ENCODE measurements at places on chromosomes 11 and 22. TPM values are rescaled to one million over a fixed set of nuclear protein-coding genes. Genes with fewer than 3 reads are reported as not detected.

FAM111B gene
- polyA plus RNA-seq, result 0.05 TPM

PATE4 gene
- not detected for polyA plus RNA-seq

OR6A2 gene
- polyA plus RNA-seq, result not detected

POU2AF2 gene
- not detected for polyA plus RNA-seq

LRRC32 gene
- 72.1 TPM for polyA plus RNA-seq

DNA sequence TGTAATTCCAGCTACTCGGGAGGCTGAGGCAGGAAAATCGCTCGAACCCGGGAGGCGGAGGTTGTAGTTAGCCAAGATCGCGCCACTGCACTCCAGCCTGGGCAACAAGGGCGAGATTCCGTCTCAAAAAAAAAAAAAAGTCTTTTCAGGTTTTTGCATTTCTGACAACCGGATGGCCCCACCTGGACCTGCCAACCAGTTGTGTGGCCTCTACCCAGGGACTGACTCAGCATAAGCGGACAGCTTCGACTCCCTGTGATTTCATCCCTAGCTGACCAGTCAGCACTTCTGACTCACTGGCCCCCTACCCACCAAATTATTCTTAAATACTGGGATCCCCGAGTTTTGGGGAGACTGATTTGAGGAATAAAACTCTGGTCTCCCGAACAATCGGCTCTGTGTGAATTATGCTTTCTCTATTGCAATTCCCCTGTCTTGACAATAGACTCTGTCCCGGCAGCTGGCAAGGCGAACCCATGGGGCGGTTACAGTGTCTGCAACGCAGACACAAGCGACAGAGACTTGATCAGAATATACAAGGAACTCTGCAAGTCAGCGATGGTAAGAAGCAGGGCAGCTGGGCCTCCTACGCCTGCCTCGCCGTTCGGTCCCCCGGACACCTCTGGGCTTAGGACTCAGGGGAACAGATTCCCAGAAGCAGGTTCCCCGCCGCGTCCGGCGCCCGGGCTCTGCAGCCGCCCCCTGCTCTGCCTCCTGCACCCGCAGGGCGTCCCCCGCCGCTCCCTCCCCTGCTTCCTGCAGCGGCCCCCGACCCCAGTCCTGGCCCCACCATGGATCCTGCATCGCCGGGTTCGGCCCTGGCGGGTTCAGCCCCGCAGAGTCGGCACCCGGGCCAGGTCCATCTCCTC lies 741 bp upstream of the TALDO1 start:
- peak; percentile 31 for DNase-seq

DNA sequence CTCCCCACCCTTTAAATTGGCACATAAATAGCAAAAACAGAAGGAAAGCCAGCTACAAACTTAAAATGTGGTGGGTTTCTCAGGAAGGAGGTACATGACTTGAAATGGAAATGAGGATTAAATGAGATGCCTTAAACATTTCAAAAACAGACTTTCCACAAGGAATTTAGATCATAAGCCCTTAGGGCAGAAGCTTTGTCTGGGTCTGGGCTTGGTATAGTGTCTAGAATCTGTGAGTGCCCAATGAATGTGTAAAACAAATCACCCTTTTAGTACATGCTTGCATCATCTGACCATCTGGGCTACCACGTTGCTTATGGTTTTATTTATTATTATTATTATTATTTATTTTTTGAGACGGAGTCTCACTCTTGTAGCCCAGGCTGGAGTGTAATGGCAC lies 37.1 kb upstream of the CREB3L1 start:
- no peak for DNase-seq

GRCh38 chr11:73271936-73272679 lies at the start of gene P2RY6:
Gene P2RY6 (plus strand): TSS chr11:73272338. CDS start chr11:73296519, 24,181 bp downstream.
- no peak for DNase-seq

GRCh38 chr11:100105982-100106358 lies 581.1 kb upstream of the ARHGAP42 start:
- DNase-seq, result no peak
